ENCODE measurements at places on chromosomes 3 and 15.

DNA sequence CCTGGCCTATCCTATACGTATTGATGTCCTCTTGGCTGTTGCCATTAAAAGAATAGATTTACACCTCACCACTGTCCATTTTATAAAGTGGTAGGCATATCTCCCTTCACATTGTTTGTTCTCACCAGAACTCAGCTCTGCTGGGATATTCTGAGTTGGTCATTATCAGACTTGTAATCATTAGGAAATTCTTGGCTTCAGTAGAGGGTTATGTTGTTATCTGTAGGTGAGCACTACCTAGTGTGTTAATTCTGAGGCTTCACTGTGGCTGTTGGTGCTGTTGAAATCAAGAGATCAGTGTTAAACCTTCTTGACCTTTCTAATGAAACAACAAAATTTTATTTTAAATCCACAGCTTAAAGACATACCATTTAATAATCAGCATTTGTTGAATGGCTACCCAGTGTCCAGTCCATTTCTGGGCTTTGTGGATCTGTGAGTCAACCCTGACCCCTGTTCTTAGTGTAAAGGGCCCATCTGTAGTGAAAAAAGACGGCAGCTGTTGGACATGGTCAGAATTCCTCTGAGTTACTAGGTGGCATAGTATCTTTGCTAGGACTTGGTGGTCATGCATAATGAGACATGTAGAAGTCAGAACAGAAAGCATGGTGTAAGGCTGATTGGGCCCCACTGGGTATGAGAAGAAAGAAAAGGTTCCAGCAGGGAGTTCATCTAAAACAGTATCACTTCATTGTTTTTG is 32.9 kb upstream of the P4HTM start:
- no peak for DNase-seq

GRCh38 chr3:49745986-49746385 is 22.2 kb upstream of the GMPPB start:
- DNase-seq, result no peak

GRCh38 chr3:52188556-52188955 is 9.4 kb upstream of the ALAS1 start:
- DNase-seq, result no peak

DNA sequence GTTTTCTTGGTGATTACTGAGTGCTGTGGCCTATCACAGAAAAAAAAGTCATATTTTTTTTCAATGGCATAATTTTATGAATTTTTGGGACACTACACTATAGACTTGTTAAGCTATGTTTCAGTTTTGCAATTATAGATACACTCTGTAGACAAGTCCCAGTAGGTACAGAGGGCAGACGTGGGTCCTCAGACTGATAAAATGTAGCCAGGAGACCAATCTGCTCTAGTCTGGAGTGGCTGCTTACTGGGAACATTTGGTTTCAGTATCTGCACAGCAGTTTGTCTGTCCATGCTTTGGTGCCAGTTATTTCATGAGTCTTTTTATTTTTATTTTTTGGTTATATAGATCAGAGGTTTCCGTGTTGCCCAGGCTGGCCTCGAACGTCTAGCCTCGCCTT is 313.4 kb upstream of the LRRFIP2 start:
- DNase-seq, result no peak

DNA sequence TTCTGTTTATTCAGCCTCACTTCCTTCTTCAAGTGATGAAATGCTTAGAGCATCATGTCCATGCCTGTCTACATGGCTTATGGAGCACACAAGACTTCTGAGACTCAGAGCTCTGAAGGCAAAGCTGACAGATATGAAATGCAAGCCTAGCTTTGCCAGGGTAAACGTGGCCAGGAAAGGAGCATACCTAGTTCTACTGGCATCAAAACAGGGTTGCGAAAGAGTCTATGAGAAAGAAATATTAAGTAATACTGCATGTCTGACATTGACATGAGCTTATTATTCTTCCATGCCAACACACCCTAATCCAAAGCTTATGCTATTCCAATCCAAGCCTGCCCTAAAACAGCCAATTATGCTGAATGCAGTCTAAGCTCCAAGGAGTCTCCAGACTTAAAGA is 391.5 kb downstream of the ERC2 start:
- DNase-seq, result no peak

DNA sequence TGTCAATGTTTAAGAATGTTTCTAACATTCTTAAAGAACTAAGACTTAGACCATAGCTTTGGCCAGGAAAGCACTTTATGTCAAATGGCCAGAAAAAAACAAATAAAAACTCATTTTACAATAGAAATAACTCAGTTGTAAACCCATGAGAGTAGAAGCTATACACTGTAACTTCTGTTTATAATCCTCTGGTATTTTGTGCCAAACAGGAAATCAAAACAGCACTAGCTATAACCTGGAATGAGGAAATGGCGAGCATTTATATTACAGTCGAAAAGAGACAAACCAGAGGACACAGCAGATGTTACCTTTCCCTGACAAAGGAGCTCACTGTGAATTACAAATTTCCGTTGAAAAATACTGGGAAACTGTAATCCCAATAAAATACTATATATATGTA is 10.3 kb downstream of the GK5 start:
- DNase-seq, result no peak

GRCh38 chr15:63221346-63221745 is 31.9 kb downstream of the RAB8B start:
- no peak for DNase-seq

Data from BJ (cell line).